ENCODE measurements at places on chromosomes 1 and 21. TPM values are rescaled to one million over a fixed set of nuclear protein-coding genes. Genes with fewer than 3 reads are reported as not detected.

- DNase-seq, result no peak
Observed at GRCh38 chr1:198597690-198598430, 41.0 kb upstream of the PTPRC start.

DNA sequence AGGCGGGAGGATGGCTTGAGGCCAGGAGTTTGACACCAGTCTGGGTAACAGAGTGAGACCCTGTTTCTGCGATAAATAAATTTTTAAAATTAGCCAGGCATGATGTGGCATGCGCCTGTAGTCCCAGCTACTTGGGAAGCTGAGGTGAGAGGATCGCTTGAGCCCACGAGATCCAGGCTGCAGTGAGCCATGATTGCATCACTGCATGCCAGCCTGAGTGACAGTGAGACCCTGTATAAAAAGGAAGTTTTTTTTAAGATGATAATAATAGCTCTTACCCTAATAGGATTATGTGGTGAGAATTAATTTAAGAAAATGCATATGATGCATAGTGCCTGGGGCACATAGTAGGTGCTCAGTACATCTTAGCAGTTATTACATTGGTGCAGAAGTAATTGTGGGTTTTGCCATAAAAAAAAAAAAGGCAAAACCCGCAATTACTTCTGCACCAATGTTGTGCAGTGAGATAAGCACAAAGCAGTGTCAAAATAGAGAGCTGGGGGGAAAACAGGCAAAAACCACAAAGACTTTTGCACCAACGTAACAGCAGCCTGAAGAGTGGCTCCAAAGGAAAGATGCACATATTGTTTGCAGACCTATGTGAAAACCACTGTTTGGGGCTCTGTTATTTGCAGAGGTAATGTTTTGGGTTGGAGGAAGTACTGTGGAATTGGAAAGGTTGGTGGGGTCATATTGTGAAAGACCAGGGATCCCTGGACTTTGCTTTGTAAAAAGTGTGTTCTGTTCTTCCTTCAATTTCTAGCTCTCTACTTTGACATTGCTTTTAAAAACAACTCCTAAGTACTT, 72.4 kb downstream of the PLXNA2 start:
- no peak for DNase-seq

- no peak for DNase-seq
Observed at GRCh38 chr1:227779021-227779441, 36.4 kb upstream of the PRSS38 start.

GRCh38 chr21:31448496-31448895, 104.4 kb upstream of the TIAM1 start:
- no peak for DNase-seq

DNA sequence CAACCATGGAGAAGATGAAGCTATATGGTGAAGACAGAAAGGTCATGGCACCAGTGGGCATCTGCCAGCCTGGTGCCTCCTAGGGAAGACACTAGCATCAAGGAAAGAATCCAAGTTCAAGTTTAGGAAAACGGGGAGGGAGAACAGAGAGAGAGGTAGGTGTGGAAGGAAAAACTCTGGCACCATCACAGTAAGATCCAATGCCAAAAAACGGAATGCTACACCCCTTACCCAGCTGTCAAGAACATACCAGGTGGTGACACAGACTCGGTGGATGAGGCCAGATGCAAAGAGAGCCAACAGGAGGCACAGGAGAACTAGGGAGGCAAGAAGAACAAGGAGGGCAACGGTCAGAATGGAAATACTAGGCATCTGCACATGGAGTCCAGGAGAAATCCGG, 3.6 kb downstream of the KRTCAP2 start:
- DNase-seq, result no peak

DNA sequence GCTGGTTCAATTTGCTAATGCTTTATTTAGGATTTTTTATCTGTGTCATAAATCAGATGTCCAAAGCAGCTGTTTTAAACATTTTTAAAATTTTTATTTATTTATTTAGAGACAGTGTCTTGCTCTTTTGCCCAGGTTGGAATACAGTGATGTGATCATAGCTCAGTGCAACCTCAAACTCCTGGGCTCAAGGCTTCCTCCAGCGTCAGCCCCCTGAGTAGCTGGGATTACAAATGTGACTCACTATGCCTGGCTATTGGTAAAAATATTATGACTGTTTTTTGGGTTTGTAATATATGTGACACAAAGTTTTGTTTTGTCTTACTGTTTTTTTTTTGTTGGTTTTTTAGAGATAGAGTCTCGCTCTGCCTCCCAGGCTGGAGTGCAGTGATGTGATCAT, 11.8 kb downstream of the ZBED6 start:
- no peak for DNase-seq

DNA sequence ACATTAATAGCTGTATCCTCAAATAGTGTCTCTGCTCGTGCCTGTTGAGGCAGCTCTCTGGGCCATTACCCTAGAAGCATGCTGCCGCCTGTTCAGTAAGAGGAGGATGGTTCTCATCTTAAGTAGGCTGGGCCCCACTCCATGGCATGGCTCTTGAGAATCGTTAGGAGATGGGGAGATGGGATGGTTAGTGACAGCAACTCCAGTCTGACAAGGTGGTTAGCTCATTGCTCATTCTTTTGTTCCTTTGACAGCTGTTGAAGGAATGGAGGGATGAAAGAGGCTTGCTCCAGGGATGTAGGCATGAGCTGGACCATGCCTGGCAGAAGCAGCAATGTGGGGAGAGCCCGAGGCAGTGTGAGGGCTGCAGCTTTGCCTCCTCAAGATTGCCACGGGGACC, 68.2 kb downstream of the MAP10 start:
- DNase-seq, result no peak

DNA sequence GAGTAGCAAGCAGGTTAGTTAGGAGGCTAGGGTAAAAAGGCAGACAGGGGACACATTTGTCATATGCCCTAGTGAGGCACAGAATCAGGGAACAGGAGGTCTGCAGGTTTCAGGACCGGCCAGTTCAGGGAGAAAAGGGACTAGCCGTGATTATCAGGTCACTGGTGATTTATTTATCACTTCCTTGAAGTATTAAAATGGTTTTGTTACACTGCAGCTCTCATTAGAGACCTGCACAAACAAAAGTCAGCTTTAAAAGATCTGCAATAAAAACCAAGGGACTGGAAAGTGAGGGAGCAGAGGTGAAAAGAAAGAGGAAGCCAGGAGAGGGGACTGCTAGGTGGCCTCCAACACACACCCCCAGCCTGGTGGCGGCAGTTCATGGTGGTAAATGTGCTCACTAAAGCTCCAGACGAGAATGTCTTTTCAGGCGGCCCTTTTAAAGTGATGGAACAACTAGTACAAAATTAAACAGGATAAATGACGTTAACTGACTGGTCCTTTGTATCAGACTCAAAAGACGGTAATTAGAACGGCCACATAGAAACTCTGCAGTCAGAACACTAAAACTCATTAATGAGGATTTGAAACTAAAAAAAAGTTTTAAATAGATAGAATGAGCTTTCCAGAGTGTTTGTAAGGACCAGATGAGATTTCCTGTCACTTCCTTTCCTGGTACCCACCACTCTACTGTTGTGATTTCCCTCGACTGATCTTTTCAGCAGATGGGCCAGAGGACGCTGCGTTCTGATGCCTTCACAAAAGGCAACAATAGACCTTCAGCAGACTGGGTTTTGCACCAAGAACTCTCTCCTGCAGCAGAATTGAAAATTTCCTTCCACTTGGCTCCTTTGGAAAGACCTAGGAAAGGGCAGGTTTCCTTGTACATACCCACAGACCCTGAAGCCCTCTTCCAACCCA, 136.8 kb downstream of the NTPCR start:
- DNase-seq, result no peak

Gene PPP1R12B
- total RNA-seq, result 21.9 TPM

Gene HSD11B1
- total RNA-seq, result not detected

Gene C1orf87
- not detected for total RNA-seq

Gene C1orf141
- total RNA-seq, result not detected

Gene PCP4
- not detected for total RNA-seq

Gene TSSK3
- 0.21 TPM for total RNA-seq

Gene SLC25A34
- total RNA-seq, result 1.6 TPM

Gene TDRKH
- total RNA-seq, result 14.6 TPM
